ENCODE measurements at places on chromosomes 12 and 14.
A peak's percentile ranks its signal among the peaks of the same experiment; 100 is the strongest.

DNA sequence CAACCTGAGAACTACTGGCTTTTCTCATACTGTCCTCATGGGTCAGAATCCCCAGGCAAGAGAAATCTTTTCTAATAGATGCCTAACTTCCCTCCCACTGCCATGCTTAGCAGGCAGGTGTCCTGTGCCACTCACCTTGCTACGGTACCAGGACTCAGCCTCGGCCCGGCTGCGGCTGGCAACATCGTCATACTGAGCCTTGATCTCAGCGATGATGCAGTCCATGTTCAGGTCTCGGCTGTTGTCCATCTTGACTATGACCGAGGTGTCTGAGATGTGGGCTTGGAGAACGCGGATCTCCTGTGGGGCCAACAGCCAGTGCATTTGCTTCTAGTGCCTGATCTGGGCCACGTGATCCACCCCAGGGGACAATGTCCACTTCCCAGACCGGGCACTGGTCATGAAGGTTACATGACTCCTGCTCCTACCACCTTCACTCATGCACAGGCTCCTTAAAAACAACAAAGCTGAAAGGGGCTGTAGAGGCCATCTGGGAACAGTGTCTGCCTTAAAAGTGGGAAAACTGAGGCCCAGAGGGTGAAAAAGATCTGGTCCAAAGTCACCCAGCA, 4.1 kb downstream of the KRT85 start:
- DNase-seq: no peak

GRCh38 chr14:100200311-100200710, 38.6 kb upstream of the YY1 start:
- DNase-seq: no peak

DNA sequence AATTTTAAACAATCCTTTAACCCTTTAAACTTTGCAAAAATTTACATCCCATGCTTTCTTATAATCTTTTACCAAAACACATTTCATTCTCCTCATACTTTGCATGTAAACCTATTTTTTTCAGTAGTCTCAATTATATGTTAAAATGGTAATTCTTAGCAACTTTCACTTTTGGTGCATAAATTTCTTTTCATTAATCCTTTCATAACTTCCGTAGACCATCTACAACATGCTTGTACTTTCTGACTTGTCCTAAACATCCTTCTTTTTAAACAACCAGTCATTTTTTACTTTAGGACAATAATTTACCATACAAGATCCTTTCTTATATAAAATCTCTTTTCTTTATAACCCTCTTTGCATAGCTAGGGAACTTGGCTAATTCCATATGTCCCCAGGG, 19.5 kb downstream of the CCDC91 start:
- DNase-seq: no peak

DNA sequence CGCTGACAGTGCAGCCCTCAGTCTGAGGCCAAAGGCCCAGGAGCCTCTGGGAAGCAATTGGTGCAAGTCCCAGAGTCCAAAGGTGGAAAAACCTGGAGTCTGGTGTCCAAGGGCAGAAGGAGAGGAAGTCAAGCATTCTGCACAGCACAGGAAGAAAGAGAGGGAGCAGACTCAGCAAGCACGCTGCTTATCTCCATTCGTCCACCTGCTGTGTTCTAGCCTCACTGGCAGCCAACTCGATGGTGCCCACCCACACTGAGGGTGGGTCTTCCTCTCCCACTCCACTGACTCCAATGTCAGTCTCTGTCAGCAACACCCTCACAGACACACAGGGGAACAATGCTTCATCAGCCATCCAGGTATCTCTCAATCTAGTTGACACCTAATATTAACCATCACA, 38.8 kb downstream of the HELB start:
- no peak for DNase-seq

- DNase-seq: no peak
These were observed 32.4 kb downstream of the C14orf132 start for GRCh38 chr14:96071561-96071960.

- no peak for DNase-seq
These were observed 428.7 kb downstream of the AEBP2 start for GRCh38 chr12:19867970-19868369.

GRCh38 chr12:54196396-54196795, 7.6 kb upstream of the SMUG1 start:
- DNase-seq: no peak

DNA sequence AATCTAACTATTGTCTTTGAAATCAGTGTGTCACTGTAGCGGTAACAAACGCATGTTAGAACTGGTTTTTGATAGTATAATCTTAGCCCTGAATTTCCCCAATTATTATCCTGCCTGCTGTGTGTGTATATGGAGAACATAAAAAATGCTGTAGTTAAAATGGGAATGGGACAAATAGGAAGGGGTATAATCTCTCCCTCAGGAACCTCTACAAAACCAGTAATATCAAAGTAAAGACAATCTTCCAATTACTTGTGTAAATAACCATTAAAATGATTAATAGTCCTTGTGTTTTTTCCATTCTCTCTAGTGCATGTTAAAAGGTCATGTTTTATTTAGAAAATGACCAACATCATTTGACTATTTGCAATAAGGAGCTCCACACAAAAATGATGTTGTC, 200.1 kb upstream of the TMTC1 start:
- no peak for DNase-seq

DNA sequence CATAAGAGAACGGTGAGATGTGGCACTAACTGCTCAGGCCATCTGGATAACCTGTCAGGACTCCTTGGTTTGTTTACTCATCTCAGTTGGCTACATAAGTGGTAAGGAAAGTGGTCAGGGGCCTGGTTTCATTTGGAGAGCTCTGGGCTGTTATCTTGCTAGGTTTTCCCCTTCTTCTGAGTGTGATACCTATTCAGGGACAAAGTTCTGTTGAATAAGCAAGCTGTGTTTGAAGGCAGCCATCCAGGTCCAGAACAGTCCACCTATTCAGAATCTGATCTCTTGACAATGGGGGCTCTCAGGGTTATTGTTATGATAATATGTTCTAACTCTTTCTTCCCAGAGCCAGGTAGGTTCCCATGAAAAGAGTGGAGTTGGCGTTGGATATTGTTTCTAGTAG, 194.9 kb downstream of the PAH start:
- DNase-seq: no peak

DNA sequence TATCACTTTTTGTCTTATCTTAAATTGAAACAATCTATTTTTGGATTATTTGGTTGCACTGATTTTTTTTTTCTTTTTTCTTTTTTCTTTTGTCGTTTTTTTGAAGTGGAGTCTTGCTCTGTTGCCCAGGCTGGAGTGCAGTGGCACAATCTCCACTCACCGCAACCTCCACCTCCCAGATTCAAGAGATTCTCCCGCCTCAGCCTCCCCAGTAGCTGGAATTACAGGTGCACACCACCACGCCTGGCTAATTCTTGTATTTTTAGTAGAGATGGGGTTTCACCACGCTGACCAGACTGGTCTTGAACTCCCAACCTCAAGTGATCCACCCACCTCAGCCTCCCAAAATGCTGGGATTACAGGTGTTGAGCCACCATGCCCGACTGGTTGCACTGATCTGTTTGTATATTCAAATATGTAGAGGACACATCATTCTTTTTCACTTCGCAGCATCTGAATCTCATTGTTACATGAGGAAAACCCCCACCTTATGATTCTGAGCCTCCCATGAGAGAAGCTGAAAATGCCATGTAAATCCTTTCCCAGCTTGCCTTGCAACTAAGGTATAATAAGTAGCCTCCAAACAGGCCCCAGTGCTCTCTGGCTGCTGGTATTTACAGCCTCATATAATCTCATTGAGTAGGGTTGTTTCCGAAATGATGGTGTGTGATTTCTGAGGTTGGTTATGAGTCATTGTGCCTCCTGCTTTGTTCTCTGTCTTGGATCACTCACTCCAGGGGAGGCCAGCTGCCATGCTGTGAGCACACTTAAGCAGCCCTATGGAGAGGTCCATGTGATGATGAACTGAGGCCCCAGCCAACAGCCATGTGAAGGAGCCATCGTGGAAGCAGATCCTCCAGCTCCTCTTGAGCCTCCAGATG, 5.2 kb upstream of the HSP90B1 start:
- peak; percentile 1 for DNase-seq

- no peak for DNase-seq
These were observed 198.4 kb upstream of the ATXN7L3B start for GRCh38 chr12:74339211-74339610.

DNA sequence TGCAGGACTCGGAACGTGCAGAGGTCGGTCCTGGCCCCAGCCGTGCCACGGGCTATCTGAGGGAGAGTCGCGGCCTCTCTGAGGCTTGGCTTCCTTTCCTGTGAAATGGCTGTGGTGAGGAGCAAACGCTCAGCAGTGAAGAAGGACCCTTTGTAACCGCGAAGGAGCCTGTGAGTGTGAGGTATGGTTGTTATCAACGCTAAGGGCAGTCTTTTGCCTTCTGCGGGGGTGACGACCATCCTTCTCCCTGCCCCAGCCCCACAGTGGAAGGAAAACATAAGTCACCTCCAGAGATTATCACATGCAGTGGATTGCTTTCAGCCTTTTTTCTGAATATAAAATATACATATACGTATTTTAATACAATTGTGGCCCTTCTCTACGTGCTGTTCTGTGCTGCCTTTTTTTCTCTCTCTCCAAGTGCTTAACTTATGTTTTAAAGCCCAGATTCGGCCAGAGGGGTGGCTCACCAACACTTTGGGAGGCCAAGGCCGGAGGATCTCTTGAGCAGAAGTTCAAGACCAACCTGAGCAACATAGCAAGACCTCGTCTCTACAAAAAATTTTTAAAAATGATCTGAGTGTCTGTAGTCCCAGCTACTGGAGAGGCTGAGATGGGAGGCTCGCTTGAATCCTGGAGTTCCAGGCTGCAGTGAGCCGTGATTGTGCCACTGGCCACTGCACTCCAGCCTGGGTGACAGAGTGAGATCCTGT, 17.4 kb downstream of the TAMALIN start:
- no peak for DNase-seq

- DNase-seq: no peak
These were observed 402.7 kb upstream of the SEL1L start for GRCh38 chr14:81936348-81936747.

GRCh38 chr12:23731035-23731434, 218.4 kb downstream of the SOX5 start:
- no peak for DNase-seq

GRCh38 chr12:11500861-11501230, 105.5 kb upstream of the PRB2 start:
- no peak for DNase-seq

DNA sequence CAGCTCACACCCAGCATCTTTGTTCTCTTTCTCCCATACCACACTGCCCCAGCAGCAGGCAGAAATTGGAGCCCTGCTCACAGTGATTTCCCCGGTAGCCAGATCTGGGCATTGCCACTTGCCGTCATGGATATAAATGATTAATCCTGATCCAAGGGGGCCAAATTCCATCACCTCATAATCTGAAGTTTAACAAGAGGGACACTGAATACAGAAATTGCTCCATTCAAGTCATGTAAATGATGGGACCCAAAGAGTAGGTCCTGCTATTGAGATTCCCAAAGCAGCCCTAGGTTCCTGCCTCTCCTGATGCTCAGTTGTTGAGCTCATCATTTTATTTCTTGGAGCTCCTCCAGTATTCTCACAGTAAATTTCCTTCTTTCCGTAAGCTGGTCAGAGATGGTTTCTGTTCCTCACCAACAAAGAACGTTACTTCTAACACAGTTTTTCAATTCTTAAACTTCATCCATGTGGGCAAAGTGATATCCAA, 11.7 kb downstream of the ITPR2 start:
- no peak for DNase-seq

DNA sequence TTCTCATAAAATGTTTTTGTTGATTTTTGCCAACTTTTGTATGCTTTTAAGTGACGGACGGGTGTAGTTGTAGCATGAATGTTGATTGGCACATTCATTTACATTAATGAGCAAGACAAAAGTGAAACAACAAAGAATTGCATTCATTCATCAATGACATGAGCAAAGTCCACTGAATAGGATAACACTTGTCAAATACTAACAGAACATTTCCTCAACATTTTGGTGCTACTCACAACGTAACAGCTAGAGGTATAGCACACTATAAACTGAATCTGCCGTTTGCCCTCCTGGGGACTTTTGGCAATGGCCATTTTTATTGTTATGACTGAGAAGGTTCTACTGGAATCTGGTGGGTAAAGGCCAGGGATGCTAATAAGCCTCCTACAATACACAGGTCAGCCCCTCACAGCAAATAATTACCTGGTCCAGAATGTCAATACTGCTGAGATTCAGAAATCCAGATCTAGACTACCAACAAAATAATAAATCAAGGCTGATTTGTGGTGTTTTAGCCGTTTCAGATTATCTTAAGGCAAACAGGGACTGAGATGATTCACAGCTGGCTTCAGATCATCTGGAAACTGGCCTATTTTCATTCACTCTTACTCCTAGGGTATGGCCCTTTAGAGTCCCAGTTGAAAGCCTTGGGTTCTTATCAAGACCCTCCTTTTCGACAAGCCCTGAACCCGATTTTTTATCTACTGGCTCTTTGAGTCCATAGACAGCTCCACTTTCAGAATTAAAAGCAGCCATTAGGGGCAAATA, 22.5 kb upstream of the CDKN3 start:
- no peak for DNase-seq

- DNase-seq: no peak
These were observed 110.0 kb downstream of the ATP23 start for GRCh38 chr12:58051378-58051777.

GRCh38 chr12:3750616-3751015, 2.3 kb downstream of the CRACR2A start:
- no peak for DNase-seq

GRCh38 chr12:69252033-69252432, 12.7 kb downstream of the CPSF6 start:
- DNase-seq: no peak

GRCh38 chr14:37673439-37673838, 78.0 kb downstream of the TTC6 start:
- no peak for DNase-seq

DNA sequence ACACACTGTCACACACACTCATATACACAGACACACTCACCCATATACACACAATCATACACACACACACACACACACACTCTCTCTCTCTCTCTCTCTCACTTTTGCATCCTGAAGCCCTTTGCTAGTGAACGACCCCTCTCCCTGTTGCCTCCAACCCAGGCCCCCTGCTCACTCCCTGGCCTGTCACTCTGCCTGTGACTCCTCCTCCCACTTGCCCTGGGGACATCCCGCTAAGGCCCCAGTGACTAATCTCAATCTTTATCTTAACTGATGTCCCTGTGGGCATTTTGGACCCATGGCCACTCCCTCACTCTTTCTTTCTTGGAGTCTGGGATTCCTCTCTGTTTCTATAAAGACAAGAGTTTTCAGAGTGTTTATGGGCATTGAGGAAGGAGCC, 10.9 kb upstream of the DLK1 start:
- DNase-seq: no peak

- no peak for DNase-seq
These were observed 18.1 kb upstream of the KIF26A start for GRCh38 chr14:104120281-104120741.

- DNase-seq: no peak
These were observed 5.1 kb upstream of the USP30 start for GRCh38 chr12:109047081-109047805.

GRCh38 chr12:1845427-1845826, 25.1 kb downstream of the LRTM2 start:
- no peak for DNase-seq

- DNase-seq: no peak
These were observed 165.3 kb downstream of the ALX1 start for GRCh38 chr12:85445060-85445938.
